Dermis microvascular lymphatic vessel endothelial cell (primary cell): ENCODE measurements at places on chromosomes 16 and 17. TPM values are rescaled to one million over a fixed set of nuclear protein-coding genes. Genes with fewer than 3 reads are reported as not detected.

The CES4A gene
- 1.0 and 1.6 TPM in 2 replicates for total RNA-seq

The SECTM1 gene
- total RNA-seq, result 0.26 and 1.9 TPM in 2 replicates

The IL34 gene
- total RNA-seq, result 4.9 and 6.7 TPM in 2 replicates

The PDILT gene
- total RNA-seq, result not detected in 2 replicates

The STAC2 gene
- not detected in 2 replicates for total RNA-seq

The KRTAP4-5 gene
- total RNA-seq, result not detected in 2 replicates

The CCL8 gene
- 0.13 TPM in 2 replicates for total RNA-seq

The CETP gene
- 12.3 and 12.8 TPM in 2 replicates for total RNA-seq
